ENCODE measurements at places on chromosomes 16 and 17.

- DNase-seq, result no peak
These were observed 154.5 kb downstream of the LAT start for GRCh38 chr16:29139261-29139802.

DNA sequence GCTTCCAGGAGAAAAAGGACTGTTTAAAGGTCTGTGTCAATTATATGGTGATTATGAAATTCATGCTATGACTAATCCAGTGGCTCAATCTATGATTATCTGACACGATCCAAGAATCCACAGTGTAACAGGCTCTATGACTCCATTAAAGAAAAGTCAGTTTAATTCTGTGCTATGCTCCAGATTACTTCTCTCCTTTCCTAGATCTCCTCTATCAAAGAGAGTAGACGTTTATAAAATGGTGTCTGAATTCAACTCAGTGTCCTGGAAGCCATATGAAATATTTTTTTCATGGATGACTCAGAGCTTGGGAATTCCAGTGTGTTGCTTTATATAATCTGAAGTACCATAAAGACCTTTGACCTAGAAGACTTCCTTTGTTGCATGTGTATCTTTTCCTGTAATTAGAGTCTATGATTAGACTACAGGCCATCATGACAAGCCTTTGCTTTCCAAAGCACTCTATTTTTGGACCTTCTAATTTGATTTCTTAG lies 27.0 kb upstream of the NF1 start:
- peak; percentile 64 for DNase-seq

GRCh38 chr17:37019117-37019740 lies 70.5 kb downstream of the AATF start:
- DNase-seq, result no peak

DNA sequence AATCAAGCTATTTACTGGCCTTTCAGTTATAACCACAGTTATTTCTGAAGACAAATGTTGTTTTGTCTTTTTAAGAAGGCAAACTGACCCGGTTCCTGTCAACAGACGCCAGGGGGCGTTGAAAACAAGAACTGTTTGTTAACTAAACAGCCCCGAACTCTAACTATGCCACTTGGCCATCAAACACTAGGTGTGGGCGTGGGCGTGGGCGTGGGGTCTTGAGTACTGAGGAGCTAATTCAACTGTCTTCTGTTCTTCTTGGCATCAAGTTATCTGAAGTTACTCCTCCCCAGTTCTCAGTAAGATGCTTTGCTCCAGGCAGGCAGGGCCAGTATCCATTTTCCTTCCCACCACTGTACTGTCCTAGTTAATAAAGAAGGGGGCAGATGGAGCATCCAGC lies 63.3 kb upstream of the MTMR4 start:
- DNase-seq, result peak; percentile 66

DNA sequence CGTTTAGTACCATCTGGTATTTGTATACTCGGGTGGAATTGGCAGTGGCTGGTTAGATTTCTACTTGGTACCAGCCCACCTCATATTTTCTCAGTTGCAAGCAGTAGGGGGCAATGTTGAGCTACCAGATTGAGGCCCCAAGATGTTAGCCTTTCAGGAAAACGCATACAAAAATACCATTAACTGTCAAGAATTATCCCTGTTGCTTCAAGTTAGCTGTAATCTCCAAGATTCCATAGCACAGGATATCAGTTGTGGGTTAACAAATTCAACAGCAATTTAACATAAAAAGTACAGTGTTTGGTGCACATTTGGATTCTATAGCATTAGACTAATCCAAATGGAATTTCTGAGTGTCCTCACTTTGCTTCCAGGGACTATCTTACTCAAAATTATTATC lies 188.2 kb downstream of the FTO start:
- DNase-seq, result peak; percentile 64

DNA sequence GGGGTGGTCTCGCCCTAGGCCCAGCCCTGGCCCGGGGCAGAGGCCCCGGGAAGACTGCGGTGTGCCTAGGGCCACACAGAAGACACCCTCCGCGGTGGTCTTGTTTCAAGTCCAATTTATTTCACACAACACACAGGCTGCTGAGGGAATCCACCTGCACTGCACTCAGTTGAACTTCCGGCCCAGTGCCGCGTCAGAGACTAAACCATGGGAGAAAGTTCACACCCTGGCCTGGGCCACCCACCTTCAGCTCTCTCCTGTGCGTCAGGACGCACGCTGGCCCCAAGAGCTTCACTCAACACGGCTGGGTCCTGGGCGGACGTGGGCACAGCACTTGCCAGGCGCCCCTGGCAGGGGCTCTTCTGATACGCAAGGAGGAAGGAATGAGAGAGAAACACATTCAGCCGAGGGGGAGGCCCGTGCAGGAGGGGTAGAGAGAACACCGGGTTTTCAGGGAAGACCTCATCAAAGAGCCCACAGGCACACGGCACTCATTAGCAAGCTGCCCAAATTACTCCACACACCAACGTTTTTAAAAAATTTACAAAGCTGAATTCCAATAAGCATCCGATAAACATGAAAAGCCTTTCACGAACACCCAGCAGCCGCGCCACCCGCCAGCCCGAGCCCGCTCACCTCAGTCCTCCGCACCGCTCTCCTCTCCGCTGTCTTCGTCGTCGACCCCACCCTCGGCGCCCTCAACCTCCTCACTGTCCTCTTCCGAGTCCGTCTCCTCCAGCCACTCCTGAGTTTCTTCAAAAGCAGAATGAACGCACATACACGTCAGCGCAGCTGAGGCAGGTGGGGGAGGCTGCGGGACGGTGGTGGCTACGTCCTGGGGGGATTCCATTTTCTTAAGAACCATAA lies 57.8 kb downstream of the KLHDC4 start:
- no peak for DNase-seq

GRCh38 chr17:74110467-74110866 lies 93.0 kb upstream of the RPL38 start:
- no peak for DNase-seq

DNA sequence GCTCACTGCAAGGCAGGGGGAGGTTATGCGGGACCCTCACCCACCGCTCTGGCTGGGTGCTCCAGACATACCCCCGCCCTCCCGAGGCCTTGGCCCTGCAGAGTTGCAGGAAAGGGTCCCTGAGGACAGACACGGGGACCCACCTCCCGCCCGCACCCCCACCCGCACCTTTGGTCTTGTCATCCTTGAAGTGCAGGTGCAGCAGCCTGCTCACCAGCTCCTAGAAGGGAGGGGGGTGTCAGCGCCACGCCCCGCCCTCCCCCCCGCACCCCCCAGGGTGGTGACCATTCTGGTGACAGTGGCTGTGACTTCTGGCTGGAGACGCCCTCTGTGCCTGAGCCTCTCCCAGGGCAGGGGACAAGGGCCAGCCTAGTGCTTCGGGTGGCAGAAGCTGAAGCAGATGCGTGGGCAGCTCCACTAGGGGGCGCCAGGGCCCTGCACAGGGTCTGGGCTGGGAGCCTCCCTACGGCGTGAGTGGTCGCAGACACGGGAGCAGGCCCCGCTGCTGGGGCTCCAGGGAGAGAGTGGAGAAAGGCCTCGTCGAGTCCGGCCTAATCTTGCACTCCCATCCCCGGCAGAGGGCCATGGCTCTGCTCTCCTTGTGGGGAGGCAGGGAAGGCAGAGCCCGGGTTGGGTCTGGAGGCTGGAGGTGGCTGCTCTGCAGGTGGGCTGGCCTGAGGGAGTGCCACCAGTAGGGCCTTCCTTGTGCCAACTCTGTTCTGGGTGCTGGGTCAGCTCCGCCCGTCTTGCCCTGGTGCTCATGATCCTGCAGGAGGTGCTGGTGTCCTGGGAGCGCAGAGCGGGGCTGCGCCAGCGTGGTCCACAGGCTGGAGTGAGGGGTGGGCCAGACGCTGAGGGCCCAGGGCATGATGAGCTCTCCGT lies 2.7 kb downstream of the CENPX start:
- DNase-seq, result peak; percentile 63

DNA sequence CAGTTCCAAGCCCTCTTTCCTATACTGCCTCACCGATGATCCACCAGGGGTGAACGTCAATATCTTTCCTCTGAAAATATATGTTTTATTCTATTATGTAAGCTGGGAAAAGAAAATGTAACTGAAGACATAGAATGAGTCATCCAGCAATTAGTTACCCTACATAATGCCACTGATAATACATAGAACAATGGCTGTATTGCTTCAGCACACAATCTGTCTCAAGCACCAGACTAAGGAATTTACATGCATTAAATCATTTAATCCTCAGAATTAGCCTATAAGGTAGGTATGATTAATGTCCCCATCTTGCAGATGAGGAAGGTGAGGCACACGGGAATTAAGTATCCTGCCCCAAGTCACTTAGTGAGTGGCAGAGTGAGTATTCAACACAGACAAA lies 472.8 kb downstream of the TOX3 start:
- no peak for DNase-seq

GRCh38 chr17:29583324-29584248 lies 5.9 kb downstream of the GIT1 start:
- DNase-seq, result no peak

GRCh38 chr16:73543970-73544599 lies 496.2 kb upstream of the ZFHX3 start:
- DNase-seq, result no peak

DNA sequence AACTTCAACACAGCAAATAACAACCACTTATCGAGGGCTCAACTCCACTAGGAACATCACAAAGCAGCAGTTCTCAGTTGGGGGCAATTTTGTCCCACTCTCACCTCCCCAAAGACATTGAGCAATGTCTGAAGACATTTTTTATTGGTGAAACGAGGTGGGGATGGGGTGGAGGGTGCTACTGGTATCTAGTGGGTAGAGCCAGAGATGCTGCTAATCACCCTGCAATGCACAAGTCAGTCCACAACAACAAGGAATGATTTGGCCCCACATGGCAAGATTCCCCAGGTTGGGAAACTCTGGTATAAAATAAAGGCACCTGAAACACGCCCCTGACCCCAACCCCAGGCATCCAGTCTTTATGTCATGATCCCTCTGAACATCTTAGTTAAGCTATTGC lies 33.3 kb downstream of the TLE7 start:
- DNase-seq, result no peak

GRCh38 chr16:15835136-15835878 lies 21.5 kb downstream of the MYH11 start:
- no peak for DNase-seq

GRCh38 chr16:79329166-79329521 lies 271.4 kb downstream of the MAF start:
- DNase-seq, result no peak

DNA sequence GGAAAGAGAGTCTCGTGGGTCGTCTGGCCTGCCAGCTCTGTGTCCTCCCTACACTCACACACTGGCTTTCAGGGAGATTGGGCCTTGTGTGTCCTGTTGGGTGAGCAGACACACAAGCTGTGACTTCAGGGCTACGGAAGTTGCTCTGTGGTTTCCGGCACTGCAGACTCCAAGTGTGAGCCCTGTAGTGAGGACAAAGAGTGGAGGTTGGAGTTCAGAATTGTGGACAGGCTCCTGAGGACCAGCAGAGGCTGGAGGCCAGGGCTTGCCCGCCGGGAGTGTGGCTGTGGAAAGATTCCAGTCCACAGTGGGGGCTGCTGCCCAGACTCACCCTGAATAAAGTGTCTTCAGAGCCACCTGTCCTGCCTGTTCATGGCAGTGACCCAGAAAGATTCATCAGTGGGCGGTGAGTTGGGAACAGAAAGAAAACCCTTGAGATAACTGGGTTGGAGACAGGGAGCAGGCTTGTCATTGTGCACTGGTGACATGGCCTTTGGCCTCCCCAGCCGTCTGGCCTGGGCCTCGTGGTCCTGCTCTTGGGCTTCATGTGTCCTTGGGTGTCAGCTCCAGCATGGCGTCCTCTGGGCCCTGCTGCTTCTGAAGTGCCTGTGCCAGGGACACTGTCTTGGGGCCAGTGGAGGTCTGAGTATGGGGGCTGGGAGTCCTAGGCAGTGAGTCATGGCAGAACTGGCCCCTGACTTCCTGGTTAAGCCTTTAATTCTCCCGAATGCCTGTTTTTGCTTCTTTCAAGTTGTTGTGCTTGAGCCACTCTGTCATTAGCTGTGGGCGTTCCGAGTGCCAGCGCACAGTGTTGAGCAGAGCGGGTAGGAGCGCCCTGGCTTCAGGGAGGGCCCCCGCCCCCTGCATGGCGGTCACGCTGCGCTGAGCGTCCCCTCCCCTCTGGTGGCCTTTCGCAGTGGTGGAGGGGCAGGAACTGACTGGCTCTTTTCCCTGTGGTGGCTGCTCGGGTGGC lies 19.9 kb upstream of the ZNF750 start:
- peak; percentile 49 for DNase-seq

DNA sequence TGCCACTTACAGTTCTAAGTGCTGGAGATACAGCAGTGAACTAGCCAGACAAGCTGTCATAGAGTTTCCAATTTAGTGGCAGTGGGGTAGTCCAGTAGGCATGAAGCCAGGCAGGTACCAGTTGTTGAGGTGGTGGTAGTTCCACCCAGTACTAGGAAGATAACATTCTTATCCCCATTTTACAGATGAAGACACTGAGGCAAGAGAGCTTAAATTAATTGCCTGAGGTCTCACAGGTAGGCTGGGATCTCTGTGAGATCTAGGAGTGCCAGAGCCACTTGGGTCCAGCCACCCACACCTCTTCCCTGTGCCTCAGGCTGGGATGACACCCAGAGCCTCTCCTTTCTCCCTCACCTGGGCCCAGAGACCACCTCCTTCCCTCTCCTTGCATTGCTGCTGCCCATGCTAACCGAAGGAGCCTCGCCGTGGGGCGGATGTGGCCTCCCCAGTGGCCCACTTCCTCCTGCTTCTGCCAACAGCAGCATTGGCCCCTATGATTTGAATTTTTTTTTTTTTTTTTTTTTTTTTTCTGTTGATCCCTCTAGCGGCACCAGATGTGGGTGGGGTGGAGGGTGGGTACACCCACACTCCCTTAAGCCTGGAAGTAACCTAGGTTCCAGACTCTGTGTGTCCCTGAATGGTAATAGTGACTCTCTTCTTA lies 114.0 kb downstream of the PRKCB start:
- no peak for DNase-seq

DNA sequence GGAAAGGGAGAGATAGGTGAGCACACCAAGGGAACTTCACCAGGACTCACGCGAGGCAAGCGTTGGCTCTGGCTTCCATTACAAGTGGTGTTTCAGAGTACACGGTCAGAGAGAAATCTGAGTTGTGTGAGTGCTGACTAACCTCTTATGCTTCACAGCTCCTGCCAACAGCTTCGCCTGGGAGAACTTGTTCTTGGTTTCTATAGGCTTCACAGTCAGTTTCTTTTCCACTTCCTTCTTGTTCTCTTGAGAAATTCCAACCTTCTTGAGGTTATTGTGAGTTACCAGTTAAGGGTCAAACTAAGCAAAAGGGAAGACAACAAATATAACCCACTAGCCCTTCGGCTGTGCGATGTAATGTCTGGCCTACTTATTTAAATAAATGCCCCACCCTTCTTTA lies 18.9 kb downstream of the PSME3IP1 start:
- DNase-seq, result peak; percentile 21
